Stimulated activated CD8-positive, alpha-beta memory T cell treated with anti-CD3 and anti-CD28 coated beads, Interleukin-4, amount 100 ng/mL, for 4 hours (primary cell): ENCODE measurements at places on chromosomes 4 and X.
A peak's percentile ranks its signal among the peaks of the same experiment; 100 is the strongest.

GRCh38 chrX:45196701-45197100 is 4.0 kb downstream of the DIPK2B start:
- no peak for DNase-seq

GRCh38 chr4:184514121-184514988 is 40.0 kb upstream of the IRF2 start:
- DNase-seq, result no peak

- DNase-seq, result no peak
Observed at GRCh38 chr4:171588051-171588545, 225.1 kb upstream of the GALNTL6 start.

DNA sequence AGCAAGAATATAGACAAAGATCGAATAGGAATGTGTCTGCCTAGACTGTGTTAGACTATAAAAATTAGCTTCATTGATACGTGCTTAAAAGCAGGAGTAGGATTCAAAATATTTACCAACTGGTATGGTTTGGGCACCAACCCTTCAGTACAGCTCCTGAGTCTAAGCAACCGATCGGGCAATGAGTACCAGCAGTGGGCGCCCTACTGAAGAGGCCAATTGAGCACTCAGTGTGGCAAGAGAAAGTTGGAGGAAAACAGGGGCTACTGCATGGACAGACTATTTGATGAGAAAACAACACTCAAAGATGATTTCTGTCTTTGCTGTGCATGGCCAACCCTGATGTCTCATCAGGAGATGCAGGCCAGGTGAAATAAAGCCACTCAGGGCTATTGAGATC is 176.0 kb upstream of the NWD2 start:
- no peak for DNase-seq

- DNase-seq, result no peak
Observed at GRCh38 chrX:71945237-71945805, 34.7 kb downstream of the NHSL2 start.

- DNase-seq, result no peak
Observed at GRCh38 chrX:49995107-49995731, 72.8 kb downstream of the CLCN5 start.

DNA sequence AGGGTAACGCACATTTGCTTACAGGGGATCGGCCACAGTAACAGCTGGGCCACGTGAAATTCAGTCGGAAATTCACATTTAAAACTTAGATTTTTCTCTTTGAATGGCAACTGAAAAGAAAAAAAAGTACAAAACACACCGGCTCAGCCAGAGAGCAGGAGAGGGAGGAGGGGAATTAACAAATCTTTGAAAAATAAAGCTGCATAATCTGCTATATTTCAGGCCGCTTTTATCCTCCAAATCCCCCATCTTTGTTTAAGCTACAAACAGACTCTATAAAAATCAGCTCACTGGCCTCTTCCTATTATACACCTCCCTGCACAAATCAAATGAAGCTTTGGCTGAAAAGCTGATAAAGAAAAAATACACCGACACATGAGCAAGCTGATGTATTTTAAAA is 169.1 kb downstream of the LDB2 start:
- DNase-seq, result no peak

DNA sequence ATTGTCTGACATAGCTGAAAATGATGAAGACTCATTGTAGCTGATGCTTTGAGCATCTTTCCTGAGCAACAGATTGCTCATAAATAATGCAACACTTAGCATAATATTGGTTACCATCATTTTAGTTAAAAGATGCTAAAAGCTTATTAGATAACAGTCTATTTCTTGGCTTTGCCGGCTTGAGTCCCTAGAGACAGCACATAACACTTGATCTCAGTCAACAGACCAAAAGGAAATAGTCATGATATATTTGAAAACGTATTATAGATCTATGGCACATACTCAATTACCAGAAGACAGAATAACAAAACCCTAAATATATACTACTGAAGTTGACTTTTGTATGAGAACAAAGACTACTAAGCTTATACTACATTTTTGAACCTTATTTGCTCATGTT is 846.7 kb upstream of the EPHA5 start:
- DNase-seq, result no peak

DNA sequence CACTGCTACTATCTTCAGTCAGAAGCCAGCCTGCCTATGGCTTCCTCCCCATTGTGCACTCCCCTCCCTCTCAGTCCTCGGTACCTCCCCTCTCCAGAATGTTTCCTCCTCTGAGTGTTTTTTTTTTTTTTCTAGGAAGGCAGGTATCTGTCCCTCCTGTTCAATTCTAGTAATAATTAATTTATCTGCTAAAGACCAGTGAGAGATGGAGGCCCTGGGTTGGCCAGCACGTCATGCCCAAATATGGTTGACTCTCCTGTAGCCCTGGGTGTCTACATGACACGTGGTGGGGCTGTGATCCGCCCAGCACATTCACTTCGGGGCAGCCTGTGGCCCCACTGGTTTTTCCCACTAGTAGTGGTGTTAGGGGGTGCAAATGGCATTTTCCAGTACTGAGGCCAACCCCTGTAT is 1.8 kb downstream of the FLNA start:
- no peak for DNase-seq

- no peak for DNase-seq
Observed at GRCh38 chrX:70592091-70592490, 147.5 kb downstream of the DLG3 start.

GRCh38 chr4:139986106-139986505 is 167.9 kb downstream of the MAML3 start:
- DNase-seq, result no peak

- DNase-seq, result no peak
Observed at GRCh38 chr4:7336067-7336569, 98.6 kb downstream of the PSAPL1 start.

DNA sequence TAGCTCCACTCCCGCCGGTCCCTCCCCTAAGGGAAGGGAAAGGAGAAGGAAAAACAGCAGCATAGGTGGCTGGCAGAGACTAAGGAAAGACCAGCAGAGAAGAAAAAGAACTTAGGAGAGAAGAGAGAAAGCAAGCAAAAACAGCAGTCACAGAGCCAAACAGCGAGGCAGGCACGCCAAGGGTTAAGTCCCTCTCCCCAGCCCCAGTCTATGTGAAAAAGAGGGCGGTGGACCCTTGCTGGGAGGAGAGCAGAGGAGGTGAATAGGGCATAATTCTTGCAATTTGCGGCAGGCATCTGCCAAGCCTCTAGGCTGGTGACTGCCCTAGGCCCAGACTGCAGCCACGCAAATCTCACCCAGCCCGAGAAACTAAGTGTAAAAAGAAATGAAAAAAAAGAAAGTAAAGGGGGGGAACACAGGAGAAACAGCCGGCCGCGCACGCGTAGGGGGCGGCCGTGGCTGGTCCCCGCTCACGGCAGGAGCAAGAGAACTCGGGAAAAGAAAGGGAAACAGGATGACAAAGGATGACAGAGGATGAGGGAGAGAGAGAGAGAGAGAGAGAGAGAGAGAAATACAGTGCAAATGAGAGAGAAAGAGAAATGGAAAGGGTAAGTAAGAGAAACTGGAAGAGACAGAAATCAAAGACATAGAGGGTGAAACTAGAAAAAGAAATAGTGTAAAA is 48.6 kb downstream of the MAGEA9 start:
- no peak for DNase-seq

DNA sequence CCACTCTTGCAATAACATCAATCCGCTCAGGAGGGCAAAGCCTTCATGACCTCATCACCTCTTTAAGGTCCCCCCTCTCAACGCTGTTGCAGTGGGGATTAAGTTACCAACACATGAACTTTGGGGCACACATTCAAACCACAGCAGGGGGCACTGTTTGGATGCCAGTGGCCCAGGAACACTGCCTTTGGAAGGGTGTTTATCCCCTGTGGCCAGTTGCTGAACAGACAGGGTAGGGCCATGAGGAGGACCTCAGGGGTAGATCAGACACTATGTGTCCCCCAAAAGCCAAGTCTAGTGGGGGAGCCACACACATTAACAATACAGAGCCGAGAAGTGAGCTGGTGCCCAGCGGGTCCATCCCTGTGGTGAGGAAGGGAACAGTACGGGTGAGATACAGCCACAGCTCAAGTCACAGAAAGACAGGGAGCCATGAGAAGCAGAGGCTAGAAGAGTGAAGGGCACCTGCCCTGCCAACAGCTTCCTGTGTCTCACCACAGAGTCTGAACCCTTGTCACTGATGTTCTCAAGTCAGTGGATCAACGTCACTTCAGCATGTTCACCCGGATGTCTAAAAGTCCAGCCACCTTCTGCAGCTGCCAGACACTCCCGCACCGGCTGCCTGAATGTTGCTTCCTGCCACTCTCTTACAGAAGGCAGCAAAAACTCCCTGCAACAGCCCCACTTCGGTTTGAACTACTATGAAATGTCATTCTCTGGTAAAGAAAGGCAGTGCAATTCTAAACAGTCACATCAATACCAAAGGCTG is 19.9 kb upstream of the MXD4 start:
- DNase-seq, result peak; percentile 70

DNA sequence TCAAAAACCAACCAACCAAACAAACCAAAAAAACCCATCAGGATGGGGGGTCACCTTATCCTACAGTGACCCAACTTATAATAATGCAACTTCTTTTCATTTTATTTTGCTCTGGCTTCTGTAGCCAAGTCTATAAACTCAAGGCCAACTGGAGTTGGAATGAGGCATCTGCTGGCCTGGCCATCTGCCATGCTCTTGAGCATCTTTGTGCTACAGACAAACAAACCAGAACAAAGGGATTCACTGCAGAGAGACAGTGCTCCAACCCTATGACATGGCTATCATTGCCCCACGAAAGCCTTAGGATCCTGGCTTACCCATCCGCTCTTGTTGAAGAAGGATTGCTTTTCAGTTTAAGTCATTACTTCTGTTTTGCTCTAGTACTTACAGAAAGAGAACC is 49.2 kb upstream of the SCRG1 start:
- DNase-seq, result no peak

- DNase-seq, result no peak
Observed at GRCh38 chr4:7379719-7380118, 55.0 kb downstream of the PSAPL1 start.

DNA sequence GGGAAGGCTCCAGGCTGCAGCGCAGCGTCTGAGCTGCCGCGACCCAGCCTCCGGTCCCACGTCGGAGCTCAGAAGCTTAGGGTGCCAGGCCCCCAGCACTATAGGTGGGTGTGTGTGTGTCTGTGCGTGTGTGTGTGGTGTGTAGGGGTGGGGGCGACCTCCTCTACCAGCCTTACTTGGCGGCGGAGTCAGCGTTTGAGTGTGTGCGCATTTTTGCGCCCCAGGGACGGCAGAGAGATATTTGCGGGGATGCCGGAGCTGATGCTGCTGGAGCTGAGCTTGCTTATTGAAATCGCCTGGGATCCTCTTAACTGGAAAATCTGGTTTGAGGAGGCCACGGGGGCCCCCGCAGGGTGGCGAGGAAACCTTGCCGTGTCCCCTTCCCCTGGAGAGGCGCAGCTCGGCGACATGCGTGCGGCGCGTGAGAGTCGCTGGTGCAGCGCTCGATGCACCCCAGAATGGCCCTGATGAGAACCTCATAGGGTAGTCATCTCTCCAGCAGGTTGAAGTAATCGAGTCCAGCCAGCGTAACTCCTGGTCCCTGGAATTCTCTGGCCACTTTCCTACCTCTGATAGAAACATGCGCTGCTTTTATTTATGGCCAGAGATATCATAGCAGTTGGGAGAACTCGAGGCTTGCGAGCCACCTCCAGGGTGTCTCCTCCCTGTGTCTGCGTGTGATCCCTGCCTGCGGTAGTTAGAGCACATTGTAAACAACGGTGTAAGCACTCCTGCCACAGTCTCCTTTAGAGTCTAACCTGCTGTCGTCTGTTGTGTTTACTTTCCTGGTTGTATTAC is 2.7 kb downstream of the ADGRL3 start:
- no peak for DNase-seq

DNA sequence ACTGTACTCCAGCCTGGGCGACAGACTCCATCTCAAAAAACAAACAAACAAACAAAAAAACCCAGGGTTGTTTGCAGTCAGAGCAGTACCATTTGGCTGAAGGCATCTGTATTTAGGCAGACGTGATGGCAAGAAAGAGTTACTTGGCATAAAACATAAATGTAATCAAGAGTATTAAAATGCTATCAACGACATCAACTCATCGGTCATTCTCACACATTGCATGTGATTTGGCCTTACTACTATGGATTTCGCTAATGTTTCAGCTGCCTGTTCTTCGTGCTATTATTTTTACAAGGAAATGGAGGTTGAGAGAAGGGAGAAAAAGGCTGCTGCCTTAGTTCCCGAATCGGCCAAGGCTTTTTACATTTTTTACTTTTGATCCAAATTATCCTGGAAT is 15.5 kb upstream of the SMARCA5 start:
- no peak for DNase-seq

- no peak for DNase-seq
Observed at GRCh38 chr4:139054791-139055505, 39.4 kb downstream of the NOCT start.

DNA sequence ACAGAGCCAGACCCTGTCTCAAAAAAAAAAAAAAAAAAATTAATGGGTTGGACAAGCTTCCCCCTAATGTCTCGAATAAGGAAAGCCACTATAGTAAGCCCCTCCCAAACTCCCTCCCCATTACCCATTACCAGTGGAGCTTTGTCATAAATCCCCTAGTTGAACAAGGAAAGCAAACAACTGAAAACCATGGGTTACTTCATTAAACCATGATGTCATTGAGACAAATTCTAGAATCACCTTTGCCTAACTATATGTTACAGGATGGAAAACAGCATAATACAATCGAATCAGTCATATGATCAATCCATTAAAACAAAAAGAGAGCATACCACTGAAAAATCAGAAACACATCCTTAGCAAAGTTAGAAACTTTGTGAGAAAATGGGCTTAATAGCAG is 8.2 kb downstream of the ARAP2 start:
- DNase-seq, result no peak

DNA sequence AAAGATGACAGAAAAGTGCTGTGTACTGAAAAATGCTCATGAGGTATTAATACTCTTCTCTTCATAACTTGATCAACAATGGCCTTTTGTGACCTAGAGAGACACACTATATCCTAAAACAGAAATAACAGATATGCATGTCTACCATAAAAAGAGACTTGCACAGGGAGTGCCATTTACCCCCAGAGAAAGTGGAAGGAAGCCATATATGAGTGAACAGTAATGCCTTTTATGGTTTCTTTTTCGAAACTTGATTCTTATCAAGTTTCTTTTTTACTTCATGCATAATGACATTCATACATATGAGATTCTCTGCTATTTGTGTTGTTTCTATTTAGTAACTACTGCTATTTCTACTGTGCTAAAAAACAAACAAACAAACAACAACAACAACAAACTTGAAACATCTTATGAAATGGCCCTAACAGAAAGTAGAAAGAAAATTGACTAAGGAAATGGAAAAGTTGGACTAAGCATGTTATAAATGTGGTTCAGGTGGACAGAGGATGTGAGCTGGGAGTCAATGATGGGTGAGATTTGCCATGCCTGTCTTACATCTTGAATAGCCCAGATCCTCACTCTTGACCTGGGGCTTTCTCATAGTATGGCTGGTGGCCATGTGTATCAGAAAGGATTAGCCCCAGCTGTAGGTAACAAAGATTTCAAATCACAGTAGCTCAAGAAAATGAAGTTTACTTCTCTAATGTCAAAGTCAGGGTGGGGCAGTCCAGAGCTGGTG is 43.8 kb downstream of the GEMIN8 start:
- DNase-seq, result no peak

DNA sequence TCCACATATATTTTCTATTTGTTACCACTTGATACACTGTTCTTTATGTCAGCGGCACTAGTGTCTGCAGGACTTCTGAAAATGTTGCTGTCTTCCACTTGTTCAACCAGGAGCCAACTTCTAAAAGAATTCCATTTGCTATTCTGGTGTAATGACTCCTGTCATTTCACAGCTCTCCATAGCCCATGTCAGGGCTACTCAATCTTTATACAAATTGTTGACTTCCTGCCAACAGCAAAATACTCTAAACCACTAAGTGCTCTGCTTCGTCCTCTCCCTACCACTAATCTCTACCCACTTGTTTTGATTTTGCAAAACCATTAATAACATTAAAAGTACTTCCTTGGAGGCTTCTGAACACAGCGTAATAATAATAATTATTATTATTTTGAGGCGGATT is 7.2 kb downstream of the CTSO start:
- no peak for DNase-seq
